Central memory CD4-positive, alpha-beta T cell (primary cell): ENCODE measurements at places on chromosomes 11 and 22.

DNA sequence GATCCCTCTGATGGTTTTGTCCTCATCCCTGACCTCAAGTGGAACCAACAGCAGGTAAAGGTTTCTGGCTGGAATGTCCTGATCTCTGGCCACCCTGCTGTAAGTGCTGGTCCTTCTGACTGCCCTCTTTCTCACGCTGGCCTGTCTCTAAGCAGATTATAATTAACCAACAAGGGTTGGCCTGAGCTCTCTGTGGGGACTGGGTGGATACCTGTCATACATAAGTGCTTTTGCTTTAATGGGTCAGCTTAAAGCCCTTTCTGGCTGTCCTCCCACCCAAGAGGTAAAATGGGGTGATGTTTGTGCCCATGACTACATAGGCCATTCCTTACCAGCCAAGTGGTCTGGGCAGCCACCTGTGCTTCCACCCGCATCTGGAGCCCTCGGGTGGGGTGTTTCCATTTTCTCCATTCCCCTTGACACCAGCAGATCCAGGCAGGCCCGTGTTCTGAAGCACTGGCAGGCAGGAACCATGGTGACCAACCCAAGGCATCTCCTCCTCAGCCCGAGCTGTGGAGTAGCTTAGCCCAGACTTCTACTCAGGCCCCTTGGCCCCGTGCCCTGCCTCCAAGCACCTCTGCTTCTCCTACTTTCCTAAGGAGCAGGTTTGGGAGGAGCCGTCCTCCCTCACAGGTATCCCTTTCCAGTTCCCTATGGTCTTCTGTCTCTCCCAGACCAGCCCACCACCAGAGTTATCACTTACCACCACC, 17.0 kb upstream of the ST3GAL4 start:
- no peak for DNase-seq

DNA sequence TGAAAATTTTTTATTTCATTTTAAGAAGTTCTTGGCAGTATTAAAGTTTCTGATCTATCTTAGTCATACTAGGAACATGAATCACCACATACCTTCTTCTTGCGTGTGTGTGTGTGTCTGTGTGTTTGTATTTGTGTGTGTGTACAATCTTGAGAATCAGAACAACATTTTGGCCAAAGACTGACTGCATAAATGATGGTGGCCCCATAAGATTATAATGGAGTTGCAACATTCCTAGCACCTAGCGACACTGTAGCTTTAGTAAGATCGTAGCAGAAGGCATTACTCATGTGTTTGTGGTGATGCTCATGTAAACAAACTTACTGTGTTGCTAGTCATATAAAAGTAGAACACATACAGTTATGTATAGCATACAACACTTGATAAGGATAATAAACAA, 205.4 kb downstream of the FAM76B start:
- DNase-seq: no peak

DNA sequence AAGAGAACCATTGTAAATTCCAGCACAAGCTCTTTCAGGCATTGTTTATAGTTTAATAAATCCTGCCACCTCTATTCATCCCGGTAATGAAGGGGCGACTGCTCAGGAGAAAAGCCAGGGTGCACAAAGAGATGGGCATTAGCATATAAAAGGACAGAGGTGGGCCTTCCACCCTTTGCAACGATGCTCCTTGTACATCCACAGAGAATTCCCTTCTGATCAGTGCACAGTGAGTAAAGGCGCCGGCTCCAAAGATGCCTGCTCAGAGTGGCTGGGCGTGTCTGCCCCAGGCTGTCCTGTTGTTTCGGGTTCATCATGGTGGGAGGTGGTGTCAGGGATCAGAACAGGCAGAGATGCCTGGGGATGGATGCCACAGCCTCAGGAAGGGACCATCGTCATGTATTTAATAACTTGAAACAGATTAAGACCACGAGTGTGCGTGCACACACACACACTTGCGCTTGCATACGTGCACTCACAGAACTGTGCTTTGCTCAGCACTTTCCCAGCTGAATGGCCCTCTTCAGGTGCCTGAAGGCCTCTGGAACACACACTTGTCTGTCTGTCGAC, 305.0 kb downstream of the TBC1D22A start:
- no peak for DNase-seq

- no peak for DNase-seq
These were observed 1.0 kb upstream of the ELF5 start for GRCh38 chr11:34514597-34514996.

- no peak for DNase-seq
These were observed 16.6 kb upstream of the GNB1L start for GRCh38 chr22:19871023-19871844.

GRCh38 chr11:26739366-26740073, 17.7 kb upstream of the SLC5A12 start:
- no peak for DNase-seq
